ENCODE measurements at places on chromosomes 7 and 10.

- no peak for DNase-seq
These were observed 5.9 kb upstream of the PWWP2B start for GRCh38 chr10:132390921-132391675.

DNA sequence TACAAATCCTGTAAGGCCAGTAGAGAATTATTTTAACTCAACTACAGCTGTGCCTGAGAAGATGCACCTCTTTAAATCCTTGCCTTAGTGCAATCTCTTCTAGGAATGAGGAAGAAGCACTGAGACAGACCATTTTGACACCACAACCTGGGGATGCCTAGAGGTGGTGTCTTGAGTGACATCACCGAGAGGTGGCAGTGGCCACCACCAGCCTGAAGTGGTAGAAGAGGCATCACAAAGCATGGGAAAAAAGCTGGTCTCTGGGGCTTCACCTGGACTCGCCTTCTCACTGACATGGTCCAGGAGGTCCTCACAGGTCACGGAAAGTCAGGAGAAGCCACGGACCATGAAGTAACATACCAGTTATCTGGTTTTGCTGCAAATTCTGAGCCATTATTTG lies 99.2 kb upstream of the PDLIM1 start:
- no peak for DNase-seq

GRCh38 chr7:30744075-30744417 lies 7.9 kb upstream of the INMT start:
- no peak for DNase-seq

GRCh38 chr7:124909808-124910207 lies 19.8 kb downstream of the POT1 start:
- DNase-seq: no peak

DNA sequence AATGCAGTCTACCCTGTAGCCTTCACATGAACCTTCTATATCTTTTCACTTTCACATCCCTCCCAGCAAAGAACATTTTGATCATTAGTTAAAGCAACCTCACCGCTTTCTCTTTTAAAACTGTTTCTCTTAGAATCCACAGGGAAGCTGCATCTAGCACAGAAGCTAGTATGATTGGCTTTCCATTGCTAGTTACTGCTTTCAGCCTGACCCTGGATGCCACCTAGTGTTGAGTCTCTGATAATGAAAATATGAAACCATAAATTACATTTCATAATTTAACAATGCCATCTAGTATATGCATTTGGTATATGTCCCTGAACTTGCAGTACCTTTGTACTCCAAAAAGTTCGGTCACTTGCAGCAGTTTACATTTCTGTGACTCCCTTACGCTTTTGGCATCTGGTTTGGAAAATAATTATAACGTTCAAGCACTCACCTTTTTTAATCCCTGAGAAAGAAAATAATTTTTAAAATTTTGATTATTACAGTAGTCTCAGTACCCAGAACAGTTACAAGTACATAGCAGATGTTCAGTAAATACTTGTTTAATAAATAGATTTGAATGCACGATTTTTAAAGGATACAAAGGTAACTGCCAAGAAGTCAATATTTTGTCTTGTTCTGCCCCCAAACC lies 22.7 kb downstream of the CISD1 start:
- peak; percentile 88 for DNase-seq

DNA sequence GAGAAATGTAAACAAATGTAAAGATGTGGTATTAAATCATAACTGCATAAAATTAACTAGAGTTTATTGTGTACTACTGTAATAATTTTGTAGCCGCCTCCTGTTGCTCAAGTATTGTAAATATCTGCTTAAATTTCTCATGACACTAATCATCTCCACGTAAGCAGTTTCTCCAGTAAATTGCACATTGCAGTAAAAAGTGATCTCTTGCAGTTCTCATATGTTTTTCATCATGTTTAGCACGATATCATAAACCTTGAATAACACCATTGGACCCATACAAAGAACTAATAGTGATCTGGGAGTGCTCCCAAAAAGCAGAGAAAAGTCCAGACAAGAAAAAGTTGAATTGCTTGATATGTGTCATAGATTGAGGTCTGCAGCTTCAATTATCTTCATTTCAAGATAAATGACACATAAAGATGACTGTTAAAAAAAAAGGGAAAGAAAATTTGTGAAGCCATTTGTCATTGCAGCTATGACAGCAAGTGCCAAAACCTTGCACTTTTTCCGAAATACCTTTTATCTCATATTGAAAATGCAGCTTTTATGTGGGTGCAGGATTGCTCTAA lies 15.3 kb downstream of the LIPA start:
- no peak for DNase-seq

- no peak for DNase-seq
These were observed 41.6 kb upstream of the RASGEF1A start for GRCh38 chr10:43308515-43308914.

- DNase-seq: peak; percentile 76
These were observed 97.4 kb upstream of the PDCD4 start for GRCh38 chr10:110774069-110775019.

DNA sequence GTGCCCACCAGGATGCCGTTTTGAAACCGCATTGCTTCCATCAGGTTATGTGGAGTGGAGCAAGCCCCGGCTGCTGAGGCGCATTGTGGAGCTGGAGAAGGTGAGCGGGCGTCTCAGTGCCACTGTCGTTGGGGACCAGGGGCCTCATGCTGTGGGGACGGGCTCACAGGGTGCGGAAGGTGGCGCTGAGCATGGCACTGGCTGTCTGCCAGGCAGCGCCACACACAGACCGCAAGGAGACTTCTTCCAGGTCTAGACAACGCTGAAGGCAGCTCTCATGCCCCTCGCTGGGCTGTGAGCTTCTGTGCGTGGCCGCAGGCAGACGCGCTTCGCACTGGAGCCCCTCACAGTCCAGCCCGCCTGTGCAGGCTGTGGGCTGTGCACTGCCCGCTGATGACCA lies 29.0 kb downstream of the IQCE start:
- no peak for DNase-seq

DNA sequence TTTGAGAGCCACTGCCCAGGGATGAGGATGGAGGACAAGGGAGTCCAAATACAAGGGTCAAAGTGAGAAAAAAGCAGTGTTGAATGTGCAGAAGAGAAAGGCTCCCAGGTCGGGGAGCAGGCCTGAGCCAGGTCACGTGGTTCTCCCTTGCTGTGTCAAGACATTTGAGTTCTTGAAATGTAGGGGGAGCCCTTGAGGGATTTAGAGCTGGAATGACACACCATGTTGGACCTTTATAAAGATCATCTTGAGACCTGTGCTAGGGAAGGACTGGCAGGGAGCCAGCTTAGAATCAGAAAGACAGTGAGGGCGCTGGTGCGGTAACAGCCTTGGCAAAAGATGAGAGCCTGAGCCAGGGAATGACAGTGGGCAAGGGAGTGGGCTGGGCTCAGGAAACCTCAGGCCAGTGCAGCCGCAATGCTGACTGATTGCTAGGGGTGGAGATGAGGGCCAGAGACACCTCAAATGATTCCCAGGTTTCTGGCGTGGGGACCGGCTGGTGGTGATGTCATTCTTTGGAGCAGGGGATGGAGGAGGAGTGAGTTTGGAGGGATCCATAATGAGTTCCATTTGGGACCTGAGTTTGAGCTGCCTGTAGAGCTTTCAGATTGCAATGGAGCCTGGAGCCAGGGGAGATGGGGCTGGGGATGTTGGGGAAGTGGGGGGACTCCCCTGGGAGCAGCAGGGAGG lies 120.1 kb downstream of the PTPN20 start:
- no peak for DNase-seq

DNA sequence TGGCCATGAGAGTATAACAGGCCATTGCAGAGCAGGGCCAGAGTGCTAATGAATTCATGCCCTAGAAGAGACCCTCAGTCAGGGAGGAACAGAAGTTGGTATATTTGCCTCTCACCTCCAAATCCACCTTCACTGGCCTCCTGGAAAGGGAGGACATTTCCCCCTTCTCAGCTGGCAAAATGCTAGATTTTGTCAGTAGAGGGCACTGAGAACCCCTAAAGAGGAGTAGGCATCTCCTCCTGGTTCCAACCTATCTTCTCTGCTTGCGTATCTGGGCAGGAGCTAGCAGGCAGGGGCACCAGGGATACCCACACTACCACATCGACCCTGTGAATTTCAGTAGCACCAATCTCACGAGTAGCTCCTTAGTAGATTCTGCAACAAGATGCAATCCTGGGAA lies 79.8 kb upstream of the GHITM start:
- DNase-seq: no peak

DNA sequence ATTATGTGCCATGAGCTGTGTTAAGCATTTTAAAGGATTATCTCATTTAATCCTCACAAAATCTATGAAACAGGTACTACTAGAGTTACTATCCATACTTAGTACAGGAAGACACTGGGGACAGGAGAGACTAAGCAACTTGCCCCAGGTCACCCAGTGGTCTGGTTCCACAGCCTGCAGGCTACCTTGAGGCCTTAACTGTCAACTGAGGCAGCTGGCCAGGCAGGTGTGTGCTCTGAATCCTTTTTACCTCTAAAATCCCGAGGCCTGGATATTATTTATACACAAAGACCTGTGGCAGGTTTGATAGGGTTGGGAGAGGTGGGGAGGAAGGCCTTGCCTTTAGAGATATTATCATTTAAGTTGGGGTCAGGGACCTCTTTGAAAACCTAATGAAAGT lies 3.1 kb downstream of the ZNF777 start:
- no peak for DNase-seq

DNA sequence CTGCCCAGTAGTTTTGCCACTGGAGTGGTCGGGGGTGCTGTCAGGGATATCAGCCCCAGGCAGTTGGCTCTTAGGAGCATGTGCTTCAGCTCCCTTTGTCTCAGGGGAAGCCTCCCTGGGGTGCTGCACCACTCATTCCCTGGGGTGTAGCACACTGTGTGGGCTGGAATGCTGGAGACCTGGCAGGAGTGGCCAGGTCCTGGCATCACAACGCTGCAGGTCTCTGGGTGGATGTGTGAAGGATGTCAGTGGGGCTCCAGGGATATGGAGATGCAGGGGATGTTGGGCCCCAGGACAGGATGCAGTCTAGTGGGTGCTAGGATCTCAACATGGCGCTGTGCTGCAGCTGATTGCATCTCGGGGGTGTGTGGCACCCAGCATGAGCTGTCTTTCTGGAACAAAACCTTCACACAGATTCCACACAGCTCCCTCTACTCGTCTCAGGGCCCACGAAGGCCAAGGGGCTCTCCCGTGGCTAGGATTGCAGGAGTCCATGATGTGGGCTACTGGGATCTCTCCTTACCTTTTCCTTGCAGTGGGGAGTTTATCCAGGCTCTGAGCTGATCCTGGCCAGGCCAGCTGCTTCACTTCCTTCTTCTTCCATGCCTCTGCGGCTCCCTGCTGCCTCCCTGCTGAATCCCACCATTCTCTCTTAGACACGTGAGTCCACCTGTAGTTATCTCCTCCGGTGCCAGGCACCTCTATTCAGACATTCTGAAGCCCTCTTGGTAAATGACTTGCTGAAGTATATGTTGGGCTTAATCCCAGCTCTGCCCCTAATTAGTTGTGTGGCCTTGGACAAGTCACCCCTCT lies 295.1 kb downstream of the RPS24 start:
- DNase-seq: no peak

- peak; percentile 9 for DNase-seq
These were observed 2.7 kb upstream of the CYP3A7 start for GRCh38 chr7:99737726-99738125.

DNA sequence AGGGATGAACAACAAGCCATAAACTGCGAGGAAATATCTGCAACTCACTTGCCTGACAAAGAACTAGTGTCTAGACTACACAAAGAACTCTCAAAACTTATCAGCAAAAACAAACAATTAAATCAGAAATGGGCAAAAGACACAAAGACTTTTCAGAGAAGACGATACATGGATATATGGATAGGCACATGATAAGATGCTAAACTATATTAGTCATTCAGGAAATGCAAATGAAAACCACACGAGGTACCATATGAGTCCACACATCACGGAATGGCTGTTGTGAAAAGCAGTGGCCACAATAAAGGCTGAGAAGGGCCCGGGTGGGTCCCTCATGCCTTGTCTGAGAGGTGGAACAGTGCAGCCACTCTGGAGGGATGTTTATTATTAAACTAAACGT lies 267.8 kb downstream of the WDR37 start:
- DNase-seq: no peak

DNA sequence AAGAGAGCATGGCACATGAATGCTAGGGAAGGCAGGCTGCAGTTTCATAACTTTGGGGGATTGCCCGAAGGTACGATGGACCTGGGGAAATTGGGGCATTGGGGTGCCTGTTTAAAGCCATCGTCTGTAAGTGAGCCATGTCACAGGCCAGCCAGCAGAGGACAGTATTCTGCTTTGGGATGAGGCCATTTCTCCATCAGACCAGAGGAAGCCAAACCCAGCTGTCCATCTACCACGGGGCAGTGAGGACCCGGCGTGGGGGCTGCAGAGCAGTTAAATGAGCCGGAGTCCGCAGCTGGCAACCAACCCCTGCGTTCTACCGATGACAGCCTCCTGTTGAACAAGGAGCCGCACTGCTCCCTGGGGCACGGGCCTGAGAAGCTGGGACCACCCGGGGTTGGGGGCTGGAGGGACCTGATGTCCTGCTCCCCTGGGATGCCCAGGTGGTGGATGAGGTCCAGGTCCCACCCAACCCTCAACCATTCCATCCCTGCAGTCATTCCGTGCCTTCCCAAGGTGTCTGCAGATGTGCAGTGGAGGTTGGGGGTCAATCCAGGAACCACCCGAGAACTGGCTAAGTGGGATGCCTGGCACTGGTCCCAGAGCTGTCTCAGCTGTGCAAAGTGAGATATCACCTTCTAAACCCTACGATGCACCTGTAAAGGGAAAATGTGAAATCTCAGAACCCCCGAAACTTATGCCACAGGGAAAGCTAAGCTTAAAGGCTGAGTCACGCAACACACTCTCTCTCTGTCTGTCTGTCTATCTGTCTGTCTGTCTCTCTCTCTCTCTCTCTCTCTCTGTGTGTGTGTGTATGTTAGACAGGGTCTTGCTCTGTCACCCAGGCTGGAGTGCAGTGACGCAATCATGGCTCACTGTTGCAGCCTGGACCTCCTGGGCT lies 12.1 kb upstream of the RHBDD2 start:
- peak; percentile 81 for DNase-seq

GRCh38 chr10:3805791-3806461 lies 20.9 kb upstream of the KLF6 start:
- DNase-seq: peak; percentile 87

DNA sequence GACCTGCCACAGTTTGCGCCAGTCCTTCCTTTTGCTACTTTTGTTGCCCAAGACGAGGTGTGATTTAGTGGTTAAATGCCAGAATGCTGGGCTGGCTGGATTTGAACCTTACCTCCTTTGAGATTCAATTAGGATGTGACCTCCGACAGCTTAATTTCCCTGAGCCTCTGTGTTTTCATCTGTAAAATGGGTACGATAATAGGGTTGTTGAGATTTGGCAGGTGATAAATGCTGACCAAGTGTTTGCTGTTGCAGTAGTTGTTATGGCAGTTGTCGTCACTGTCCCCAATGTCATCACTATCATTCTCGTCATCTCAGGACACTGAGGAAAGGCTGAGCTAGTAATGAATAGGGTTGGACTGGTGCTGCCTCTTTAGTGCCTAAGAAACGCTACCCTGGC lies 61.1 kb downstream of the GRK5 start:
- DNase-seq: no peak

DNA sequence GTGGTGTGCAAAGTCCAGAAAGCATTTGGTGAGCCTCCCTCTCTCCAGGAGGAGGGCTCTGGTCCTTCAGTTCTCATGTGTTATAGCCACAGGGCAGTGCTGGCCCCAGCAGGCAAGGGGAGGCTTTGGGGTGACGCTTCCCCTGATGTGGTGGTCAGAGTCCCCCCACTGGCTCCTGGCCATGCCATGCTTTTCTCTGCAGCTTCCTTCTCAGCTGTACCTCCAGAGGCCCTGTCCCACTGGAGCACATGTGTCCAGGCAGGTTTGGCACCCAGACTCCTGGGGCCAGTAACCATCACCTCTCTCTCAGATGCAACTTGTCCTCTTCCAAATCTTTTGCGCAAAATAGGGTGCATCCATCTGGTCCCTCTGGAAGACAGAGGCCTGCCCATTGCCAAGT lies 233.0 kb upstream of the ZNF32 start:
- no peak for DNase-seq

Data from choroid plexus epithelial cell (primary cell).